ENCODE measurements at places on chromosomes 5 and 9.

DNA sequence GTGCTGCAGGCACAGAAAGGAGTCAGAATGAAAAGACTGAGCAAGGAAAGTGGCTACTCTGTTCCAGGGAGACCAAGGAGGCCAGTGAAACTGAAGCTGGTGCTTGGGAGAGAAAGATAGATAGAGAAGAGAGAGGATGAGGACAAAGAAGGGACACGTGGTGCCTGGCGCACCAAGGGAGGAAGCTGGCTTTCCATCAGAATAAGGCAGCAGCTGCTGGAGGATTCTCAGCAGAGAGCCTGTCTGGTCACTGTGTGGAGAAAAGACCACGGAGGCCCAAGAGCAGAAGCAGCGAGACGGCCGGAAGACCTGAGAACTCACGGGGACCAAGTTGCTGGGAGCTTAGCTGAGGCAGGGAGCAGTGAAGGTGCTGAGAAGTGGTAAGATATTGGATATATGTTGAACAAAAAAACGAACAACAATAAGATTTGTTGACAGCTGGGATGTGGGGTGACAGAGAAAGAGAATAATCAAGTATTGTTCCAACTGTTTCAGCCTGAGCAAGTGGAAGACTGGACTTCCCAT, 116.1 kb downstream of the SEMA5A start:
- no peak for DNase-seq

GRCh38 chr5:99386406-99387077, 457.7 kb upstream of the CHD1 start:
- DNase-seq = no peak

DNA sequence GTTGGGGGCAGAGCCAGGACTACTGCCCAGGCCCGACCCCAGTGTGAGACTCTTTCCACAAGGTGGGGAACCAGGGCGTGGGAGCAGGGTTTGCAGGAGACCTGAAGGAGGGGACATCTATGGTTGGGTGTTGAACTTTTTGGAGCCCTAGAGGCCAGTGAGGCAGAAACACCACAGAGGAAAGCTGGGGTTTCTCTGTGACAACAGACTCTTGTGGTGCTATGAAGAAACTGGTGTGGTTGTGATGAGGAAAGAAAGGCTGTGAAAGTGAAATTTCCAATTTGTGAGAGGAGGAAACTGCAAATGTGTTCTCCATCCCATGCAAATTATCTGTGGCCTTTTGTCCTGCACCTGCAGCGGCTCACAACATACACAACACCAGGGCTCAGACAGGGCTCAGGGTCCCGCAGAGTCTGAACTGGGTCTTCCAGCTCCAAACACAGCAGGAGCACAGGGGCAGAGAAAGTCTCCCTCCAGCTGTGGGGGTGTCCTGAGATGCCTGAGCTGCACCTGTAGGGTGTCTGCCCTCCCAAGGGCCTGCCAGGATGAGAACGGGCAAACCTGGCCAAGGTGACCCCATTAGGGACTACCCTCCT, 51.4 kb upstream of the GRHPR start:
- no peak for DNase-seq

- DNase-seq = no peak
Observed at GRCh38 chr9:65459756-65460320, 174.8 kb upstream of the FOXD4L5 start.

GRCh38 chr5:127898551-127899213, 184.9 kb upstream of the SLC12A2 start:
- DNase-seq = peak; percentile 8

DNA sequence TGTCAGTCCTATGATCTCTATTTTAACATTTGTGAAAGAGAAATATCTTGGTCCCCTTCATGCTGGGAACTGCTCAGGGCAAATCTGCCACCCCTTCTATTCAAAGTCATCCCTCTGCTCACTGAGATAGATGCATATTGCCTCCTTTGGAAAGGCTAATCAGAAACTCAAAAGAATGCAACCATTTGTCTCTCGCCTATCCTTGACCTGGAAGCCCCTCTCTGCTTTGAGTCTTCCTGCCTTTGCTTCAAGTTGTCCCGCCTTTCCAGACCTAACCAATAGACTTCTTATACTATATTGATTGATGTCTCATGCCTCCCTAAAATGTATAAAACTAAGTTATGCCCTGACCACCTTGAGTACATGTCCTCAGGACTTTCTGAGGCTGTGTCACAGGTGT, 97.0 kb downstream of the PSAT1 start:
- no peak for DNase-seq

GRCh38 chr9:127572961-127573721, 38.9 kb upstream of the STXBP1 start:
- DNase-seq = no peak

GRCh38 chr5:167936944-167937634, 354.4 kb upstream of the WWC1 start:
- no peak for DNase-seq

GRCh38 chr9:93435386-93435785, 16.1 kb upstream of the FAM120A start:
- DNase-seq = no peak
